ENCODE measurements at places on chromosomes 13 and 19.

GRCh38 chr19:31718898-31719297 is 369.7 kb upstream of the TSHZ3 start:
- DNase-seq, result no peak

DNA sequence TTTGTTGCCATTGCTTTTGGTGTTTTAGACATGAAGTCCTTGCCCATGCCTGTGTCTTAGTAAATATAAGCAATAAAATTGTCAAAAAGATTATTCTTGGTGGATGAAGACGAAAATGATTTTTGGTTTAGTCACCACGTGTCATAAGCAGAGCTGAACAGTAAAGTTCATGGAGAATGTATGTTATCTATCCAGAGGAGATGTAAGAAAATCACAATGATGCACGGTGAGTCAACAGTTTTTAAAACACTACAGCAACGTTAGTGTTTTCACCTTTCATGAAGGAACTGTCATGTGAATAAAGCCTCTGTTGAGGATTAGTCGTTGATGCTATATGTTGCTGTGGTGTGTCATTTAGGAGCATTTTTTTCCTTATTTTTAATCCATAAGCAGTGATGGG is 137.6 kb downstream of the GPC6 start:
- DNase-seq, result no peak

- DNase-seq, result no peak
Measured at GRCh38 chr19:49338691-49339300, 3.6 kb downstream of the CD37 start.

GRCh38 chr13:21638319-21639282 is 32.3 kb upstream of the FGF9 start:
- peak; percentile 46 for DNase-seq

- DNase-seq, result no peak
Measured at GRCh38 chr19:18264971-18265540, 9.2 kb downstream of the IQCN start.

DNA sequence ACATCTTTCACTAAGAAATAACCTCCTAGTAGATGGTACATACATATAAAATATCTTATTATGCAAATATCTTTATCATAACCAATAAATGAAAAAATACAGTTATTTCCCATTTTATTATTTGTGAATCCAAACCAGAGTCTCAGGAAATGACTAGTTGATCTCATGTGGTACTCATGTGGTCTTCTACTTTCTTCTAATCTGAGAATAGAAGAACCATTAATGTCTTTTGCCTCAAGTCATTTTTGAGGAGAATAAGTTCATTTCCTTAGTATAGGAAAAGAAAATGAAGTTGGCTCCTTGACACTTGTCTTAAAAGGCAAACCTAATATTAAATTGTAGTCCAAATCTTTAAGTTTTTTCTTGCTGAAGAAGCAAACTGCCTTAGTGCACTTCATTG is 106.7 kb downstream of the EDNRB start:
- no peak for DNase-seq

DNA sequence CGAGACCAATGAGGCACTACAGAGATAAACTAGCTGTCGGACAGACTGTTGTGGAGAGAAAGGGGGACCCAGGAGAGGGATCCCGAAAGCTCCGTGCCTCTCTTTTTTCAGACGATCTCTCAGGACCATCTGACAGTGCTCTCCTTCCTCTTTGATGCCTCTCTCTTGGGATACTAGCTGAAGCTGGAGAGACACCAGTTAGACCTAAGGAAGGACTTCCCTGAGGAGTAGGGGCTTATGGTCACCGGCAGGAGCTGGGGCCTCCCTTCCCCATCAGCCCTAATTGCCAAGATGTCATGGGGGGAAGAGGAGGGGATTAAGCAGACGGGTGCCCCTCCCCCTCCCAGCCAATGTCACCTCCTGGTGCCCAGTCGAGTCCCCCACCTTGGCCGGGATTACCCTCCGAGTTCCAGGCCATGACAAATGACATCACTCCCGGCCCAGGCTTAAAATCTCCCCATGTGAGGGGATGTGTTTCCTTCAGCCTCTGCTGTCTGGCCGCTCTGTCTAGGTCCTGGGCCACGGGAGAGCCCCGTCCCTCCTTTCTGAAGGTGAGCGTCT is at the start of gene CRX:
Gene CRX (plus strand): TSS at position 478 of the 561 bp plus-strand sequence. CDS start 12,507 bp downstream, outside the sequence.
- DNase-seq, result no peak

DNA sequence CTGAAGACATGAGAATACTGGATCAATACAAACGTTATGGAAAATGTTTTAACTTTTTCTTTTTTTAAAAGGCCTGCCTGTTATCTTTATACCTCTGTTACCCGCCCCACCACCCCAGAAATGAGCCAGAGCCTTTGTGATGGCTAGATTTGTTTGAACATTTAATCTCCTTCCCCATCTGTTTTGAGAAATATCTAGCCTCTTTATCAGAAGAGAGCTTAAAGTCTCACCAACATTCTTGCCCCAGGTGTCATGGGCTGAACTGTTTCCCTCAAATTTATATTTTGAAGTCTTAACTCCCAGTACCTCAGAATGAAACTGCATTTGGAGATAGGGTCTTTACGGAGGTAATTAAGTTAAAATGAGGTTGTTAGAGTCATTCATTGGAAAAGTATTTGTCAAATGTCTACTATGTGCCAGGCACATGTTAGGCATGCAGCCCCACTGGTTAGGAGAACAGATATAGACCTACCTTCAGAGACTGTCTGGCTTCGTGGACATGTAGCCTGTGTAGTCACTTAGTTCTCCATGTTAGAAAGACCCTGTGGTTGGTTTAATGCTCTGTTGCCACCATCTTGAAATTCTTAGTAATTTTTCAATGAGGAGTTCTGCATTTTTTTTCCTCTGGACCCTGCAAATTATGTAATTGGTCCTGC is 6.3 kb upstream of the RB1 start:
- no peak for DNase-seq

- DNase-seq, result no peak
Measured at GRCh38 chr19:44947041-44947581, 1.3 kb downstream of the APOC2 start.

DNA sequence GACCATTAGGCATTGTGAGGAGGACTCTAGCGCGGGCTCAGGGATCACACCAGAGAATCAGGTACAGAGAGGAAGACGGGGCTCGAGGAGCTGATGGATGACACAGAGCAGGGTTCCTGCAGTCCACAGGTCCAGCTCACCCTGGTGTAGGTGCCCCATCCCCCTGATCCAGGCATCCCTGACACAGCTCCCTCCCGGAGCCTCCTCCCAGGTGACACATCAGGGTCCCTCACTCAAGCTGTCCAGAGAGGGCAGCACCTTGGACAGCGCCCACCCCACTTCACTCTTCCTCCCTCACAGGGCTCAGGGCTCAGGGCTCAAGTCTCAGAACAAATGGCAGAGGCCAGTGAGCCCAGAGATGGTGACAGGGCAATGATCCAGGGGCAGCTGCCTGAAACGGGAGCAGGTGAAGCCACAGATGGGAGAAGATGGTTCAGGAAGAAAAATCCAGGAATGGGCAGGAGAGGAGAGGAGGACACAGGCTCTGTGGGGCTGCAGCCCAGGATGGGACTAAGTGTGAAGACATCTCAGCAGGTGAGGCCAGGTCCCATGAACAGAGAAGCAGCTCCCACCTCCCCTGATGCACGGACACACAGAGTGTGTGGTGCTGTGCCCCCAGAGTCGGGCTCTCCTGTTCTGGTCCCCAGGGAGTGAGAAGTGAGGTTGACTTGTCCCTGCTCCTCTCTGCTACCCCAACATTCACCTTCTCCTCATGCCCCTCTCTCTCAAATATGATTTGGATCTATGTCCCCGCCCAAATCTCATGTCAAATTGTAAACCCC is 2.8 kb upstream of the CEACAM5 start:
- DNase-seq, result no peak

- DNase-seq, result no peak
Measured at GRCh38 chr19:30447553-30447870, 75.3 kb downstream of the ZNF536 start.

DNA sequence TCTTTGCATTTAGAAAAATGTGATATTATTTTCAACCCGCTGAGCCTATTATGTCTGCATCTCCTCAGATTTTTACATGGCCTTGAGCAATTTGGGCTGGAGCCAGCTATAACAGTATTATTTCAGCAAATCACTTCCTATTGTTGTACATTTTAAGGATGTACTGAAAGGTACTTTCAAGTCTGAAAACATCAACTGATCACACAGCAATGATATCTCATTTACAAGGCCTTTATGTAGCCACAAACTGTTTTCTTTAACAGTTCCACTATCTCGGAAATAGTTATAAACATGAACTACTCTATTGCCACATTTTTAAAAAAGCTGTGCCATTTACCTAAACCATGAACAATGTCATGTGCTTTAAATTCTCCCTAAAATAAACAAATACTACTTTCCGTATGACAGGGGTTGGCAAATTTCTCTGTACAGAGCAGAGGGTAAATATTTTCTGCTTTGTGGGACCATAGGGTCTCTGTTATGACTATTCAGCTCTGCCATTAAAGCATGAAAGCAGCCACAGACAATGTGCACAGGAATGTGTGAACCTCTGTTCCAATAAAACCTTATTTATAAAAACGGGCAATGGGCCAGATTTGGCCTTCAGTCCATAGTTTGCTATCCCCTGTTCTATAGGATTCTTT is 560.4 kb downstream of the GPC6 start:
- no peak for DNase-seq

- no peak for DNase-seq
Measured at GRCh38 chr19:55086730-55087541, 11.3 kb downstream of the EPS8L1 start.

GRCh38 chr13:80131204-80131603 is 209.7 kb downstream of the SPRY2 start:
- DNase-seq, result no peak

- DNase-seq, result no peak
Measured at GRCh38 chr19:45249261-45250033, 1.6 kb upstream of the MARK4 start.

GRCh38 chr13:74571811-74572210 is 437.6 kb upstream of the KLF12 start:
- no peak for DNase-seq

DNA sequence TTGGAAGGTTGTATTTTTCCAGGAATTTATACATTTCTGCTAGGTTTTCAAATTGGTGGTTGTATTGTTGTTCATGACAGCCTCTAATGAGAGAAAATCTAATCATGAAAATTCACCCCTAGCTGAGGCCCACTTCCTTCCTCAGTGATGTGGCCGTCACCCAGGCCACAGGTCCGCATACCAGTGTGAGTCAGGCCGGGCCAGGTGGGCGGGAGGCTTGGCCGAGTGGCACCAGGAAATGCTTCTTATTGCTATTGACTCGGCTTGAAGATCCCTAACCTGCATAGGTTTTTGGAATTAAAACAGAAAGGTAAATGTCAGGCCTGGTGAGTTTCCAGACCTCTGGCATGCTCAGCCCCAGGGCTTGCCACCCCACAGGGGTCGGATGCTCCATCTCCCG is 88.7 kb downstream of the SCGB2B2 start:
- no peak for DNase-seq

GRCh38 chr13:44927968-44928367 is 61.3 kb downstream of the NUFIP1 start:
- DNase-seq, result no peak

- no peak for DNase-seq
Measured at GRCh38 chr19:31991984-31992655, 353.3 kb upstream of the ZNF507 start.

DNA sequence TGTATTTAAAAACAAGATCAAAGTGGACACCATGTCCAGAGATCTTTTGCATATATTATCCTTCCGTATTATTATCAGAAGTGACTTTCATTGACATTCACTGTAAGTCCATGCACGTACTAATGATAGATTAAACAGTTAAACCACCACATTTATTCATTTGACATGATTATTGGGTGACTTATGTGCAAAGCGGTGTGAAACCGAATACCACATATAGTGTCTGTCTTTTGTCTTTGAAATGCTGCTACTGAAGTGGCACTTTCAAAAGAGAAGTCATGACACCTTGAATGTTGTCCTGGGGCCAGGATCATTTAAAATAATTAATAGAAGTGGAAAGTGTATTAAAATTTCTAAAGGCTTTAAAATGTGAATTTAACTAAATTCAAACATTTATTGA is 100.1 kb downstream of the ERCC5 start:
- no peak for DNase-seq

DNA sequence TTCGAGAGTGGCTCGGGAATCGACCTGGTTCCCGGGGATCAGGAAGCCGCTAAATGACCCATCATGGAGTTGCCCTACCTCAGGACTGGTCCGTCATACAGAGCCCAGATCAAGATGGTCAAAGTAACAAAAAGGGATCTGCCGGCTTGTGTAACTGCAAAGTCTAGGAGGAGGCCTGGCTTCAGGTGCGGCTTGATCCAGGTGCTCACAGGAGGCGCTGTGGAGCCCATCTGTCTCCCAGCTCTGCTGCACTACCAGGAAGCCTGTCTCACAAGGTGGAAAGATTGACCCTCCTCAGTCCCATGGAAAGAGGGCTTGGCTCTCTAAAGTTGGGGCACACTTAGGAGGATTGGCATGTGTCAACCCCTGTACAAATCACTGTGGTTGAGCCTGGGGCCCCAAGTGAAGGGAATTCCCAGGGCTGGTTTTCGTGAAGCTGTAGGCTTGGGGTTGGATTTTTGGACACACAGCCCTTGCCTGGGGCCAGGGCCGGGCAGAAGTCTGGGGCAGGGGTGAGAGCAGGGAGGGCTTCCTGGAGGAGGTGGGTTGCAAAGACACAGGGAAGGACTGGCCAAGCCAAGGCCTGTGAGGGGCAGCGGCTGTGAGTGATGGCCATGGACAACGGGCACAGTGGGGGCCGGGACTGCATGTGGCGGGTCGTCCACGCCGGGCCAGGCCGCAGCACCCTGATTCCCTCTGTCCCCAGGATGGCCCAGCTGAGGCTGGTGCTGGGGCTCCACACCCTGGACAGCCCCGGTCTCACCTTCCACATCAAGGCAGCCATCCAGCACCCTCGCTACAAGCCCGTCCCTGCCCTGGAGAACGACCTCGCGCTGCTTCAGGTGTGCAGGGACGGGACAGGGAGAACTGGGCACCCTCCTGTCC is 4.2 kb downstream of the GZMM start:
- DNase-seq, result no peak

- no peak for DNase-seq
Measured at GRCh38 chr19:39524495-39524894, 8.2 kb downstream of the EID2B start.

DNA sequence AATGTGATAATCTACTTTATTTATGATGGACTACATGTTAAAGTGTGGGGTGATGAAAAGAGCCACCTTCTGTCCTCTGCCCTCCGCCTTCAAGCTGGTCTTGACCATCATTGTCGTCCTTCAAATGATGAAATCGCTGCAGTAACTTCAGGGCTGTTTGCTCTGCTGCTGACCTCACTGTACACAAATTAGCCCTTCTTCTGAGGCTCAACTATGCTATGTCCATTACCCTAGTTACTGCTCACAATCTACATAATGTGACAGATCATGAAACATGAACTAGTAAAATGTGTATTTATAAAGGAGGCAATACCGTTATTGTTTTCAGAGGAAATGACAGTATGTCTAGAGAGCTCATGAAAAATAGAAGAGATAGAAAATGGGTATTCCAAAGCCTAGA is 145.9 kb downstream of the RFC3 start:
- DNase-seq, result no peak

Measured in hematopoietic multipotent progenitor cell (in vitro differentiated cells).